KBM-7 (cell line): ENCODE measurements at places on chromosomes 13 and 19.

- no peak for DNase-seq
Observed at GRCh38 chr13:66216728-66217127, 1013.4 kb downstream of the PCDH9 start.

DNA sequence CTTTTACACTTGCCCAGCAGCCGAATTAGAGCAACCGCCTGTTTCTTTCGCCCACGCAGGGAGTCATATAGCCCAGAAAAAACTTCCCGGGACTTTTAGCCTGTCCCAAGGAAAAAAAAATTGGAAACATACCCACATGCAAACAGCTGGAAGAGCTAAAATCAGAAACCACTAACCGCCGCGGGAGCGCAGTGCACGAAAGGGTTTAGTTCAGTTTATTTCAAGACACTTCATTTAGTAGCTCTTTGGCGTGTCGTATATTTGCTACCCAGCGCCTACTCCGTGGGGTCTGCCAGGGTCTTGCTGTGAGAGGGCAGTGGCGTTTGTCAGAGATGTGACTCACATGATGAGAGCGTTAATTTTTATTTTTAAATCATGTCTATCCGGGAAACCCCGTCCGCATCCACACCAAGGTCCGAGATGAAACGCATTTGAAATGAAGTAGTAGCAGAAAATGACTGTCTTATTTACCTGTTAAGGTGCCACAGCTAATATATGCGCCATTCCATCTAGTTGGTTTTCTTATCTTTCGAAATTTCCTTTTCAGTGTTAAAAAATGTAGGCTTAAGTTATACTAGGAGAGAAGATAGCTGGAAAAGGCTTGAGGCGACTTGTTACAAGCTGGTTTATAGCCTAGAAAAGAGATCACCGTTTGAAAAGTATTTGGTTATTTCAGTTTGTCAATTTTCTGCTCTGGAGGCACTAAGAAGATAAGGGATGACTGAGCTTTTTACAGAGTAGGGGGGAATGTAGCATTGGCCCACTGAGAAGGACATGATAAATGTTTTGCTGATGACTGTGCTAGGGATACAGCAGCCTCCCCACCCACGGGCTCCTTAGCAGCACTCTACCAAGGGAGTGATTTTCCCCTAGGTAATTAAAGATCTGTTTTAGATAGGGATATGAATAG lies 1.7 kb downstream of the KLF5 start:
- peak; percentile 27 for DNase-seq

GRCh38 chr19:17549085-17549740 lies 6.2 kb upstream of the COLGALT1 start:
- peak; percentile 21 for DNase-seq

GRCh38 chr13:110398564-110399507 lies 91.8 kb downstream of the COL4A2 start:
- DNase-seq: no peak

- DNase-seq: no peak
Observed at GRCh38 chr19:18310118-18310909, 12.6 kb downstream of the LSM4 start.

GRCh38 chr13:113050734-113051431 lies 54.7 kb upstream of the F7 start:
- no peak for DNase-seq

- peak; percentile 7 for DNase-seq
Observed at GRCh38 chr13:105436943-105437342, 1098.5 kb downstream of the EFNB2 start.

GRCh38 chr13:90402613-90403012 lies 944.9 kb upstream of the MIR17HG start:
- DNase-seq: no peak

DNA sequence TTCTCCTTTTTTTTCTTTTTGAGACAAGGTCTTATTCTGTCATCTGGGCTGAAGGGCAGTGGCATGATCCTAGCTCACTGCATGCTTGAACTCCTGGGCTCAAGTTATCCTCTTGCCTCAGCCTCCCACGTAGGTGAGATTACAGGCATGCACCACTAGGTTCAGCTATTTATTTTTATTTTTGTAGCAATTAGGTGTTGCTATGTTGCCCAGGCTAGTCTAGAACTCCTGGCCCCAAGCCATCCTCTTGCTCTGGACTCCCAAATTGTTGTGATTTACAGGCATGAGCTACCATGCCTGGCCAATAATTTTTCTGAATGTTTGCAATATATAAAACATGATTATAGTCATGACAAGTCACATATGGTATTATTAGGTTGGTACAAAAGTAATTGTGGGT lies 161.1 kb upstream of the ATXN8OS start:
- no peak for DNase-seq

DNA sequence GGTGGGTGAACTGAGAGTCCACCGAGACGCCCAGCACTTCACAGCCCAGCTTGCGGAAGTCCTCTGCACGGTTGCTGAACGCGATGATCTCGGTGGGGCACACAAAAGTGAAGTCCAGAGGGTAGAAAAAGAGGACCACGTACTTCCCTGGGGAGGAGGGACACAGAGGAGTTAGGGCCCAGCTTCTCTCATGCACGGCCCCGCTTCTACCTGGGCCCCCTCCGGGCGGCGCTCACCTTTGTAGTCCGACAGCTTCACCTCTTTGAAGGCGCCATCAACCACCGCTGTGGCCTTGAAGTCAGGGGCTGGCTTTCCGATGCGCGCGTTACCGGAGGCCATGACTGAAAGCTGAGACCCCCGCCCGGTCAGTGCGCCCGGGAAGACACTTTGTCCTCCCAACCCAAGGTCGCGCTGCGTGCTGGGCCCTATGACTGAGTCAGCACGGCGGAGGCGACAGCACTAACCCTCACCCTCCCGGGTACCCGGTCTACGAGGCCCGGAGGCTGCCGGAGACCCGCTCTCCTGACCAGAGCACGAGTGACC lies 606 bp downstream of the PRDX2 start:
- DNase-seq: no peak

GRCh38 chr19:49201042-49201441 lies 43.5 kb downstream of the TRPM4 start:
- DNase-seq: no peak

- DNase-seq: no peak
Observed at GRCh38 chr19:29651622-29652394, 13.5 kb upstream of the PLEKHF1 start.

DNA sequence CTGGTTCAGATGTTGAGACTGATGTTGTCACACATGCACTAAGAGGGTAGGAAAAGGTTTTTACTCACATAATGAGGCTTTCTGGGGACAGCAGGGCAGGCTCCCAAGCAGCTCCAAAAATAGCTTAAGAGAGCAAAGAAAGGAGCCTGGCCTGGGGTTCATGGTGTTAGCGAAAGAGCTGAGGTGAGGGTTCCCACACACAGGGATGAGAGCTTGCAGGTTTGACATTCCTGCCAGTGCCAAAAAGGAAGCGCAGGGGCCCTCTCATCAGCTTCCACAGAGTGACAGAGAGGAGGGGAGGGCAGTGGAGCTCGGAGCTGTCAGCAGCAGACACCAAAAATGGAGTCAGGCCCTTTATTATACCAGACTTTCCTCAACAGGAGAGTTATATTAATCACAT lies 65.5 kb upstream of the FAM216B start:
- no peak for DNase-seq

DNA sequence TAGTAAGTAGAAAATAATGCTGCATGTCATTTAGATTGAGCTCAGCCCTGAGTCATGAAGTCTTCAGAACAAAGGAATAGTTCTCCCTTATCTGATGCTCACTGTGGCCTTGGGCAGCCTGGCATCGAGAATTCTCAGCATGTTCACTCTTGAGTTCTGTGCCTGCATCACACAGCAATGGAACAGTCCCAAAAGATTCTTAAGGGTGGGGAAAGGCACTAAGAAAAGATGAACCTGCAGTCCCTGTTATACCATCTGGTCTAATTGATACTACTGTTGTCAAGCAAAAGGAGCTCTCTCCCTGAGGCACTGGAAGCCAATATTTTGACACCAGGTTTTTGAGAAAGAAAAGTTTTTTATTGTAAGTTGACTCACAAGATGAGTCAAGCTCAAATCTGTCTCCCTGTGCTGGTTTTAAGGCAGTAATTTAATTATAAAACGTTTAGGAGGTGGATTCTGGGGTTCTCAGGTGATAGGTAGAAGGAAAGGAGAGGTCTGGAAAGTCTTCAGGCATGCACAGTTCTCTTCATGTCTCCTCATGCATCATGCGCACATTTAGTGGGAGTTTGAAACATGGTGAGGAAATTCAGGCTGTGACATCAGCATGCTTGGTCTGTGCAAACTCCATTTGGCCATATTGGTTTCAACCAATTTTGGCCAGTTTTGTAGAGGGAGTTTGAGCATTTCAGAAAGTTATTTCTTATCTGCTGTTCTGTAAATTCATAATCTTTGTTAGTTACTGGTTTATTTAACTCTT lies 38.1 kb upstream of the ZNF766 start:
- no peak for DNase-seq

DNA sequence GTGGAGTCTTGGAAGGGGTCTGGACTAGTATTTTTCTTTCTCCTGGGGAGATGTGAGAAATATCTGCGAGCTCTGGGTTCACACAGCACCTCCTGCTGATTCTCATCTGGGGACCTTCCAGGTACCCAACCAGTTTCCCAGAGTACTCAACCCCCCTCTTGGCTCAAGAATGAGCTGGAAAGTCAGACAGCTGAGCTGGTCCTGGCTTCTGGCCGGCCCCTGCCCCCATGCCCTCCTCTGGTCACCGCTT lies 2.2 kb upstream of the PDE4A start:
- DNase-seq: no peak

GRCh38 chr19:13883516-13884064 lies 6.7 kb downstream of the NANOS3 start:
- DNase-seq: no peak
